ELR (cell line): ENCODE measurements at places on chromosomes 12 and 14.
A peak's percentile ranks its signal among the peaks of the same experiment; 100 is the strongest.

DNA sequence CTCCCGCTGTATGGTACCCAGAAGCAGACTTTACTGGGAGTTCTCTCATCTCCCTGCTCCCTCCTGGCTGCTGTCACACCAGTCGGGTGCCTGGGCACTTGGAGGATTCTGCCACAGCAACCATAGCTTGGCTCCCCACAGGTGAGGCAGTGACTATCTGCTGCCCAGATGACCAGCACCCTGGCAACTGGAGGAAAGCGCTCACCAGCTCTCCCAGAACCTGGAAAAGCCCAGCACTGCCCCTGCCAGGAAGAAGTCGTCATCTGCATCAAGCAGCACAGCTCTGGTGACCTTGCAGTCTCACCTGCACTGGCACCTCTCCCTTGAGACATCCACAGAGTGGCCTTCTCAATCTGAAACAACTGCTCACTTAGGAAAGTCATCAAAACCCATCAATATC is 31.9 kb upstream of the TC2N start:
- no peak for DNase-seq

GRCh38 chr12:109656743-109657142 is 56.9 kb upstream of the FAM222A start:
- DNase-seq = no peak

GRCh38 chr12:18363321-18363720 is 102.0 kb downstream of the PIK3C2G start:
- DNase-seq = no peak

DNA sequence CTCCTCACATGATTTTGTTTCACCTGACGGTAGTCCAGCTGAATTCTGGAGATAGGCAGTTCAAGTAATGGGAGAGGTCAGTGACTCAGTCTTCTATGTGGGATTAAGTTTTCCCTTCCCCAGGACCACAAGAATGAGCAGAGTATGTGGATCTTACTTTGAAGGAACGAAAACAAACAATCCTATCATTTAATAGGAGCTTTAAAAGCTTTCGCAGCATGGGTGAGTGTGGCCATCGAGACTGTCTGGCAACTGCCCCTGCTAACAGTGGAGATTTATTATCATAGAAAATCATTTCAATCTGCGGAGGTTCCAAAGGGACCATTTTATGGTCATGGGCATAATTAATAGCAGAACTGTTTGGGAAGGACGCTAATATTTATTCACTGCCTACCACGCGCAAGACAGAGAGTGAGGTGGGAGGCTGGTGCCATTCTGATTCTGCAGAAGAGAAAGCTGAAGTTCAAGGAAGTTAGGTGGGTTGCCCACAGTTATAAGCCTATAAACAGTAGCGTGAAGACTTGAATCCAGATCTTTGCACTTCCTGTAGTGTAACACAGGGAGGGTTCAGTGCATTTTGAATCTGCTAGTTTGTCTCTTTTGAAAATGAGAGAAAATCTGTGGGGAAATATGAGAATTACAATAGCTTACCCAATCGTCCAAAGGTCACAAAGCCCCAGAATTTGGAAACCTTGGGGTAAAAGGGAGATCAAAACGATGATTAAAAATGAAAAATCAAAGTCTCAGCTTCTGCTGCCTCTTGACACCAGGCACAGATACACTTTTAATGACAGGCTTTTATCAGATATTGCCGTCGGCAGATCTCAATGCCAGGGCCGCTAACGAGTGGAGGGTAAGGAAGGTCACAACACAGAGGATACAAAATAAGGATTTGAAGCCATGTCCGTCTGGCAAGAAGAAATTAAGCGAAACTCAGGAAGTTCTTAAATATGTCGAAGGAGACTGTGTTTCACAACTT is 209.6 kb downstream of the CRADD start:
- peak; percentile 65 for DNase-seq

GRCh38 chr12:127479256-127479655 is 787.7 kb upstream of the TMEM132C start:
- peak; percentile 21 for DNase-seq

DNA sequence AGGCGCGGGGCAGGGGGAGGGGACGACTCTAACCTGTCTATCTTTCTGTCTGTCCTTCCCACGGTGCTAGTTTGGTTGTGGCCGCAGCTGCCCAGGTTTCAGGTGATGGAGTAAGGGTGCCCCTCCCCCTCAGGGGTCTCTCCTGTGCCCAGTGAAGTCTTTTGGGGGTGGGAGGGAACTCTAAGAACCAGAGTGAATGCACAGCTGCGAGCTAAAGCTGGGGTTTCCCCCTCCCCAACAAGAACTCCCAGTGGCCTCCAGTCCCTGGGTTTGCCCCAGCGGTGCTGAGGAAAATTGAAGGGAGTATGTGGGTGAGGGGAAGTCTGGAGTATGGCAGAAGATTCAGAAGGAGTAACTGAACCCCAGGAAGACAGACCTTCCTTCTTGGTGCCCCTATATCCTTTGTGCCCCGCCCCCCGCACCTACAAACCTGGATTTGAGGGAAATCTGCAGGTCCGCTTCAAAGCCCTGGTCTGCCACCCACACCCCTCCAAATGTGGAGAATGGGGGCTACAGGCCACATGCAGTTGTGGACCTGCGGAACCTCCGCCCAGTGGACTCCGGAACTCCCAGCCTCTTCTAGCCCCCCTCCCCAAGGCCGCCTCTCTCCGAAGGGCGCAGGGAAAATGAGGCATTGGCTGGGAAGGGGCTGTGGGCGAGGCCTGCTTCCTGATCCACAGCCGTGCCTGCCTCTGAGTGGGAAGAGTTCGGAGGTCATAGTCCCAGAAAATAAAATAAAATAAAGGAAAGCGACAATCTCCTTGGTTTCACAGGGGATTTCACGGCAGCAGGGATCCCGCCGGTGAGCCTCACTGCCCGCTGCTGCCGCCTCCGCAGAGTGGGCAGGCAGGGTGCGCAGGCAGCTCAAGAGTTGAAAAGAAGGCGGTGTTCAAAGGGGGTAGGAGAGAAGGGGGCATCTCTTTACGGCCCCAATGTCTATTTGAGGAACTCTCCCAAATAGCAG is 3.4 kb upstream of the HOXC9 start:
- no peak for DNase-seq

DNA sequence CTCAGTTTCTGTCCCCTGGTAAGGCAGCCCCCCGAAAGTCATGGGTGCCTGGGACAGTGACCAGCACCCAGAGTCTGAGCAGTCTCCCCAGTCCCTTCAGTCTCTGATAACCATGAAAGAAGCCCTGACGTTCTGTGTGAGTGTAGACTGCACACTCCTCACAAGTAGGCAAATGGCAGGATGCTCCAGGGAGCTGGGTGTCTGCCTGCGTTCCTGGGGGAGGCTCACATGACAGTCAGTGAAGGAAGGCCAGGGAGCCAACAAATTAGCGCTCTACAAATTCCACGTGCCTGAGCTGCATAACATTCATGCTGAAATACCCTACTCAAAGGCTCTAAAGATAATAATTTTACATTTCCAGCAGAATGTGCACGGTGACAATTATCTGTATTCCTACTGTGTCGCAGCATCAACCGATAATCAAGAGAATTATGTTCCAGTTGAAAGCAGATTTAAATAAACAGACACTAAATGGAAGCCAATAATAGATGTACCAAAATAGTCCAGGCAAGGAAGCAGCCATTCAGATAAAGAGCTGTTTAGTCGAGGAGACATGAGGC is 56.3 kb downstream of the ASCL1 start:
- DNase-seq = no peak

DNA sequence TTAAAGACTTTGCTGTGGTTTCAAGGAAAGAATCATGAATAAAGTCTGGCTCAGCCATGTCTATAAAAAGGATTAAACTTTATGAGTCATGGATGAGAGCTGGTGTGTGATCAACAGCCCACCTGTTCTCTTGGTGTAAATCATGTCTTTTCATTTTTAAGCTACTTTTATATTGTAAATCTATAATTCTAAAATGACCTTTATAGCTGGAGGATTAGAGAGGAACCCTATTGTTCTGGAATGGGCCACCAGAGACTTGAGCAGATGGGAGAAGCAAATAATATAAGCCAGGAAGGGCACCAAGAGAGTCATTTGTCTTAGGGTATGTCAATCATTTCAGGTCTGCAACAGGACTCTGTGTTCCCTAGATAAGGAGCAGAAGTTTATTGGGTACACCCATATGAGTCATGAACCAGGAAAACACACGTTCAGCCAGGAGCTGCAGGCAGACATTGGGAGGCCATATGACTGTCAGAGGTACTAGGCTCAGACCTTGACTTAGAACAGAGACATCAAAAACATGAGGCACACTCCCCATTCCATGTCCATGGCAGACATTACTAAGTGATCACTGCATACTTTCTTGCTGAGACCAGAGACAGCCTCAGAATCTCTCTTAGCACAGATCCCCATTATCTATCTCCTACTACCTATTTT is 49.3 kb downstream of the NDUFA12 start:
- DNase-seq = peak; percentile 59

DNA sequence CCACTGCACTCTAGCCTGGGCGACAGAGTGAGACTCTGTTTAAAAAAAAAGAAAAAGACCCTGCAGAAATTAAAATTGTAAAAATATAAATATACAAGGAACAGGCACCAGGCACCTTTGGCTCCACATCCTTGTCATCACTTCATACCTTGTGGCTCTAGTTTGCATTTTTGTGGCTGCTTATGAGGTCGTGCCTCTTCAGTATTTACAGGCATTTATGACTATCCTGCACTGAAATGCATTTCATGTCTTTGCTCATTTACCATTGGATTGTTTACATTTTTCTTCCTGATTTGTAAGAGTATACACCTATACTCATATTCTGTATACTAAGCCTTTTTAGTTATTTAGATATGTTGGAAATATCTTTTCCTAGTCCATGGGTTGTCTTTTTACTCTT is 20.1 kb downstream of the BICD1 start:
- DNase-seq = peak; percentile 89

GRCh38 chr12:110001596-110001995 is 2.4 kb downstream of the ANKRD13A start:
- DNase-seq = peak; percentile 98

DNA sequence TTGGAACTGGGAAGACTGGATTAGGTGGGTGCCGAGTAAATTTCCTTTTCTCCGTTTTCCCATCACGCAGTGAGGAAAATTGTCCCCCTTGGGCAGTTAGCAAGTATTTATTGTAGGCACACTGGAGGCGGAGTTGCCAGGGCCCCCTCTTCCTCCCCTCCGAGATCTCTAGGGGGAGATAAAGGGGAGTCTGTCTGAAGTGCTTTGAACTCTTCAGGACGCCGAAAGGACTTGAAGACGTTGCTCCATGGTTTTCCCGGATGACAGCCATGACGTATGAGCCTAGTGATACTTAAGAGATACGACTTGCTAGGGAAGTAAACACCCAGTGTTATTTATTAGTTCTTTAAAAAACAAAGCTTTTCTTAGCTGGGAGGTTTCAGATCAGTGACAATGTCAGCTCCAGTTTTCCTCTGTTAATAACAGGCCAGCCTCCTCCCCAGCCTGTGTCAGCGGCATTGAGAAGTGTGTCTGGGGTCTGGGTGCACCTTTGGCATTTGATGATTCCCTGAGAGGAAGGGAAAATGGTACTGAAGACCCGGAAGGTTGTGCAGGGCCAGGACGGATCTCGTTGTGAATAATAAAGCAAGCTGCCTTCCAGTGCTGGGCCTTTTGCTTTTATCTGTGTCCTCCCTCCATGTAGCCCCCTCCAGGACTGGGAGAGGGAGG is 78.7 kb downstream of the TSPAN9 start:
- DNase-seq = no peak

GRCh38 chr14:104350463-104351185 is 212.2 kb downstream of the KIF26A start:
- DNase-seq = no peak

DNA sequence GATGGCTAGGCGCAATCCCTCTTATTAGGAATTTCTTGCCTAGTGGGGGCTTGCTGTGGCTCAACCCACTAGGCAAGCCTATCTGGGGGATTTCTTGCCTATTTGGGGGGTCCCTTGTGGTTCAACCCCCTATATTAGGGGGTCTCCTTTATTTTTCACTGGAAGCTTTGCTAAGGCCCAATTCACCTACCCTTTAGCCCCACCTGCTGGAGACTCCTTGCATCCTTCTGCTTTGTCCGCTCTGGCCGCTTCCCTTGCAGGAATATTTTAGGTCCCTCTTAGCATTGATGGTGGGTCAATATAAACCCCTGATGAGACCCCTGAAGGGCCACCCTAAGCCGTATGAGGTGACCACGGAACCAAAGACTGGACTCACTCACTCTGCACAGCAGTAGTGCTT is 1552.1 kb downstream of the AACS start:
- DNase-seq = no peak
